ENCODE measurements at places on chromosomes 3 and 15. TPM values are rescaled to one million over a fixed set of nuclear protein-coding genes. Genes with fewer than 3 reads are reported as not detected.

The SSR3 gene
- 125 TPM for total RNA-seq

The ANKUB1 gene
- 2.8 TPM for total RNA-seq

GRCh38 chr3:11690863-11691766 lies 47.4 kb upstream of the VGLL4 start:
- no peak for DNase-seq

GRCh38 chr15:42137461-42138261 lies 18.8 kb downstream of the PLA2G4F start:
- DNase-seq, result peak; percentile 38

- no peak for DNase-seq
Observed at GRCh38 chr3:71006810-71007785, 576.4 kb downstream of the FOXP1 start.

- no peak for DNase-seq
Observed at GRCh38 chr3:68123231-68123630, 468.8 kb upstream of the SUCLG2 start.

- DNase-seq, result no peak
Observed at GRCh38 chr15:66016199-66016598, 146.9 kb downstream of the RAB11A start.
